Epithelial cell of alveolus of lung (primary cell): ENCODE measurements at places on chromosomes 13 and 19. TPM values are rescaled to one million over a fixed set of nuclear protein-coding genes. Genes with fewer than 3 reads are reported as not detected.

Gene KLF1
- not detected in 2 replicates for total RNA-seq

Gene UTP14C
- 9.1 and 14.5 TPM in 2 replicates for total RNA-seq

Gene KCNN1
- total RNA-seq, result 0.13 and 1.8 TPM in 2 replicates

Gene HIPK4
- under 0.01 TPM in 1 of 2 replicates, not detected in the other for total RNA-seq

Gene PPP1R13L
- 3.6 and 18.6 TPM in 2 replicates for total RNA-seq

Gene CEACAM20
- not detected in 2 replicates for total RNA-seq

Gene NTF4
- total RNA-seq, result not detected in 2 replicates

Gene CBY2
- total RNA-seq, result not detected in 2 replicates

Gene UGGT2
- total RNA-seq, result 24.6 and 31.2 TPM in 2 replicates

Gene PVR
- total RNA-seq, result 30.6 and 96.3 TPM in 2 replicates

Gene KIR2DL4
- total RNA-seq, result not detected in 2 replicates

Gene C19orf73
- total RNA-seq, result 0.32 and 4.8 TPM in 2 replicates

Gene PGLYRP2
- total RNA-seq, result not detected in 2 replicates

Gene CYP4F3
- total RNA-seq, result 0.13 TPM in 1 of 2 replicates, not detected in the other

Gene LILRA1
- not detected in 2 replicates for total RNA-seq

Gene CASP14
- total RNA-seq, result not detected in 2 replicates

Gene PPP1R37
- 16.2 and 32.3 TPM in 2 replicates for total RNA-seq

Gene SOX21
- not detected in 2 replicates for total RNA-seq
